ENCODE measurements at places on chromosomes 1 and 21.

DNA sequence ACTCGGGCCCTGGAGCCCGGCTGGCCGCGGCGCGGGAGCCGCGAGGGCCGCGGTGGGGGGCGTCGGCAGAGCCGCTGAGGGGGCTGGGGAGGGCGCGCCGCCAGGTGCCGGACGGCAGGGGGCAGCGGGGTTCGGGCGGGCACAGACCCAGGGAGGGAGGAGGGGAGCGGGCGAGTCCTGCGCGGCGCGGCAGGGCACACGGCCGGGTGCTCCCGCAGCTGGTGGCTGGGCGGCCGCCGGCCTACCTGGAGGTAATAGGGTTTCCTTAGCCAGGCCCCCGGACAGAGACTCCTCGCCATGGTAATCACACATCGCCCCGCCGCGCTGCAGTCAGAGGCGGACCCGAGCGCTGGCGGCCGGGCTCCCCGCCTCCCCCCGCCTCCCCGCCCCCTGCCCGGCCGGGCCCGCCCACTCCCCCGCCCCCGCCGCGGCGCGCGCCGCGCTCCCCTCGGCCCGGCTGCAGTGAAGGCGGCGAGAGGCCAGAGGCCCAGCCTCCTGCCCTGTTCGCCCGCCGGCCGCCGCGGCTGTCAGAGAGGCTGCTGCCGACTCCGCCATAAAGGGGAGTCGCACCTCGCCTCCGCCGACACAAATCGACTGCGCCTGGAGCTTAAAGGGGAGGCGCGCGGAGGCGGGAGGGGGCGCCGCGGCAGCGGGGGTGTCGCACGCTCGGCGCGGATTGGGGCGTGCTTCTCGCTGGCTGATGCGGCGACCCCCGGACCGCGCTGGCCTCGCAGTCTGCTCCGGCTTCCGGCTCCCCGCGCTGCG, at the start of gene DIPK1A:
Gene DIPK1A, minus strand, starts transcription at position 332 of the 765 bp plus-strand sequence. Its CDS starts 33 bp downstream, at position 299.
- DNase-seq, result peak; percentile 90

- DNase-seq, result peak; percentile 56
Observed at GRCh38 chr1:226643177-226643576, 94.6 kb downstream of the STUM start.

- DNase-seq, result no peak
Observed at GRCh38 chr1:203328714-203329122, 22.2 kb downstream of the FMOD start.

- no peak for DNase-seq
Observed at GRCh38 chr1:35433714-35434113, 123.5 kb downstream of the KIAA0319L start.

DNA sequence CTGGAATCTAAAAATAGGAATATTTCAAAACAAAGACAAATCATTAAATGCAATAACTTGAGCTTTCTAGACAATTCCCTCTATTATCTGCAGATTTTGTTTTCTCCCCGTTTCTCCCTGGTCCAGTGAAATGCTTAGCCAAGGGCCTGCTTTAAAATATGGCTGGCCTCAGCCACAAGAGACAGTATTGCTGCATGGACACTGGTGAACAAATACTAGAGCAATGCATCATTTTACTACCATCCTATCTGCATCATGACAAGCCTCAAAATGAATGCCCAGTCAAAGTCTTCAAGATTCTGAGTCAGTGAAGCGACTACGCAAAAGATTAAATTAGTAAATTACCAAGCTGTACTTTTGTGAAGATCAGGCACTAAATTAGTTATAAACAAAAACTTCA, 80.5 kb downstream of the ENAH start:
- DNase-seq, result no peak

DNA sequence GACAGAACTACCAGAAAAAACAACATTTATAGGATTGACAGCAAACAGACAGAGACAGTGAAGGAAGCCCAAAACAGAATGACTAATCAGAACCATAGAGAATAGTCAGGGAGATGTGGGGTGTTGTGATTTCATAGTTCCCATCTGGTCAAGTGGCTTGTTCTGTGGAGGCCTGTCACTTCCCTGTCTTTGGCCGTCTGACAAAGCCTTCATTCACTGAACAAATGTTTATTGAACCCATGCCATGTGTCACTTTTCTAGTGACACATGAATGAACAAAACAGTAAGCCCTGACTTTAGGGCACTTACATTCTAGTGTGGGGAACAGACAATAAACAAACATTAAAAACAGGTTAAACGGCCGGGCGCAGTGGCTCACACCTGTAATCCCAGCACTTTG, 3.2 kb upstream of the SRRM1 start:
- DNase-seq, result no peak

- DNase-seq, result no peak
Observed at GRCh38 chr1:204251286-204251685, 37.5 kb upstream of the GOLT1A start.

DNA sequence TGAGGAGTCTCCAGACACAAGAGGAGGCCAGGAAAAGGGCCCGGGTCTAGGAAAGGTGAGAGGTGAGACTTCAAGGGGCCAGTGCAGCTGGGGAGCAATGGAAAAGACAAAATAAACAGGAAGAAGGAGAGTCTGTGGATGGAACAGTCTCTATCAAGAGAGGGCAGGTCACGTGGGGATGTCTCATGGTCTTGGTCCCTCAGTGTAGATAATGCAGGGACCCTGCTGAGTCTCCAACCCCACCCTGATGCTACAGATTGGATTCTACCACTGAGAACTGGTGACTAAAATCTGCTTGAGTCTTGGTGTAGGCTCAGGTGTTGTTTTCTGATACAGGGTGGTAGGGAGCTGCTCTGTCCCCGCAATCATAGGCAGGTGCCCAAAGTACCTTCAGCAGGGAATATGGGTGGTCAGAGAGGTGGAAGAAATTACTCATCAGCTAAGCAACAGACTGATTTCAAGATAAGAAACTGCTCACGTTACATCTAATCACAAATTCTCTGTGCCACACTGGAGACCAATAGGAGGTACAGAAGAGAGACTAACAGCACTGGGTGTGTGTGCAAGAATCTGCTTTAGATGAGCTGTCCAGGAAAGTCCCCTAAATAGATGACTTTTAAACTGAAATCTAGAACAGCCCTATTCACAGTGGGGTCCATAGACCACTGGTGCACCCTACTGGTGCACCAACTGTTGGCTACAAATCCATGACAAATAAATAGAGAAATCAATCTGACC, 101.5 kb upstream of the TLR5 start:
- DNase-seq, result peak; percentile 21

DNA sequence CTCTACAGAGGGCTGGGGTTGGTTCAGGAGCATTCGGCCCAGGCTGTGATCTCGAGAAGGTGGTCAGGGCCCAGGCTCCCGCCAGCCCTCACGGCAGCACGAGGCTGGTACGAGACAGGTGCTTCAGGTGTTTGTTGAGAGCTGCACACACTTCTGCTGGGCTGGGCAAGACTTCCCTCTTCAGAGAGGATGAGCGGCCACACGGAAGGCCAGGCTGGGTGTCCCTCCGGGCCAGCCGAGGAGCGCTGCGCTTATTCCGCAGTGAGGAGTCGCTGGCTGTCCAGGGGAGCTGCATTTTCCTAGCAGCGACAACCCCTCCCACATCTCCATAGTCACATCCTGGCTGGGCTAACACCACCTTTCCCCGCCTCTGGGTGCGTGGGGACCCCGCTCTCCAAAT, 50.5 kb downstream of the PDE9A start:
- DNase-seq, result no peak

Measured in GM06990 (cell line).